ENCODE measurements at places on chromosomes 3 and 15. TPM values are rescaled to one million over a fixed set of nuclear protein-coding genes. Genes with fewer than 3 reads are reported as not detected.

ISL2 gene
- 0.32 TPM for total RNA-seq

GRCh38 chr3:128875556-128876120, 3.8 kb upstream of the ACAD9 start:
- H3K36me3 ChIP-seq: no peaks in the 10 kb centered on the region
- DNase-seq: peak; percentile 78
- peaks cover 14% of the 10 kb centered on the region for H3K4me1 ChIP-seq
- H3K4me3 ChIP-seq: no peak overlapping the region

GPR156 gene
- 0.13 TPM for total RNA-seq

GRCh38 chr3:15932348-15933300, 134.8 kb upstream of the ANKRD28 start:
- no peak overlapping the region for H3K27ac ChIP-seq
- H3K4me1 ChIP-seq: no peaks in the 10 kb centered on the region
- DNase-seq: no peak
- H3K4me3 ChIP-seq: no peak overlapping the region
- H3K36me3 ChIP-seq: no peaks in the 10 kb centered on the region

- DNase-seq: peak; percentile 87
- peaks cover 37% of the 10 kb centered on the region for H3K27me3 ChIP-seq
- H3K4me1 ChIP-seq: no peaks in the 10 kb centered on the region
- H3K4me3 ChIP-seq: peak overlapping the region; percentile 30
- no peak overlapping the region for H3K27ac ChIP-seq
- H3K36me3 ChIP-seq: no peaks in the 10 kb centered on the region
Observed at GRCh38 chr3:117997201-117998049, 1037.2 kb downstream of the IGSF11 start.

SPRED1 gene
- total RNA-seq: 15.1 TPM

DNA sequence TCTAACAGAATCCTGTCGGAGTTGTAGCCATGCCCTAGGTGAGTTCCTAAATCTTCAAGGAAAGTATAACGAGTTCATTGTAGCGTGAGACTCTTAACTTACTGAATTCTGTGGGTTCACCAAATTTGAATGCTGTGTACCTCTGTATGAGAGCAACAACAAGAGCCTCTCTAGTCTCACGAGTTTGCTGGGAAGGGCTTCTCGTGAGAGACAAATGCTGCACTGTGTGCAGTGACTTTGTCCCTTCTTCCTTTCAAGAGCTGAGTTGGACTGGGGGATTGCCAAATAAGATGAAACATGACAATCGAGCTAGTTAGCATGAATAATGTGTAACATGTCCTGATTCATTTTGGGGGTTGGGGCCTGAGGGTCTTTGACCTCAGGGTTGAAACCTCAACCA, 32.2 kb downstream of the KAT2B start:
- no peaks in the 10 kb centered on the region for H3K27me3 ChIP-seq
- no peak for DNase-seq
- no peak overlapping the region for H3K27ac ChIP-seq
- H3K4me3 ChIP-seq: no peak overlapping the region
- H3K4me1 ChIP-seq: no peaks in the 10 kb centered on the region

FAM107A gene
- 29.8 TPM for total RNA-seq

CCR2 gene
- 26.7 TPM for total RNA-seq

EXD1 gene
- total RNA-seq: not detected

- no peak overlapping the region for H3K4me3 ChIP-seq
- no peak for DNase-seq
- H3K27me3 ChIP-seq: no peaks in the 10 kb centered on the region
- H3K4me1 ChIP-seq: no peaks in the 10 kb centered on the region
- no peaks in the 10 kb centered on the region for H3K36me3 ChIP-seq
- H3K27ac ChIP-seq: no peak overlapping the region
Observed at GRCh38 chr3:71994203-71994602, 209.3 kb upstream of the PROK2 start.

- H3K4me1 ChIP-seq: peaks cover 22% of the 10 kb centered on the region
- no peaks in the 10 kb centered on the region for H3K27me3 ChIP-seq
- no peak overlapping the region for H3K4me3 ChIP-seq
- DNase-seq: no peak
- no peak overlapping the region for H3K27ac ChIP-seq
Observed at GRCh38 chr3:42796332-42796885, 7.9 kb downstream of the HIGD1A start.

SAXO2 gene
- 2.6 TPM for total RNA-seq

ZNF80 gene
- total RNA-seq: 0.54 TPM

TMCO5A gene
- total RNA-seq: not detected

DNA sequence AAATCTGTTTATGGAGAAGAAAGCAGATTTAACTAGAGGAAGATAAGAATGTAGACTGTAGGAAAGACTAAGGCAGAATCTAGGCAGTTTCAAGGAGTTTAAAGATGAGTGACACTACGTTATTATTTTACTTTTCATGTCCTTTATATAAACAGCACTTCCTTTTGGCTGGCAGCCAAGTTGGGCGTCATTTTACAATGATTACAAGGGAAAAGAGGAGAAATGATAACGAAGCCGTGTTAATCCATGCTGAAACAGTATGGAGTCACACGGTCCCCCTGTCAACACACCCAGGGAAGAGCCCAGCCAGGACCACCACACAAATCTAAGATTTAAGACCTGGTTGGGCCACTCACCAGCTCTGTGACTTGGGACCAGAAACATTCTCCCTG, 83.7 kb upstream of the NEO1 start:
- H3K27me3 ChIP-seq: no peaks in the 10 kb centered on the region
- no peak overlapping the region for H3K4me3 ChIP-seq
- DNase-seq: no peak
- no peaks in the 10 kb centered on the region for H3K36me3 ChIP-seq
- H3K4me1 ChIP-seq: peaks cover 4% of the 10 kb centered on the region

DNA sequence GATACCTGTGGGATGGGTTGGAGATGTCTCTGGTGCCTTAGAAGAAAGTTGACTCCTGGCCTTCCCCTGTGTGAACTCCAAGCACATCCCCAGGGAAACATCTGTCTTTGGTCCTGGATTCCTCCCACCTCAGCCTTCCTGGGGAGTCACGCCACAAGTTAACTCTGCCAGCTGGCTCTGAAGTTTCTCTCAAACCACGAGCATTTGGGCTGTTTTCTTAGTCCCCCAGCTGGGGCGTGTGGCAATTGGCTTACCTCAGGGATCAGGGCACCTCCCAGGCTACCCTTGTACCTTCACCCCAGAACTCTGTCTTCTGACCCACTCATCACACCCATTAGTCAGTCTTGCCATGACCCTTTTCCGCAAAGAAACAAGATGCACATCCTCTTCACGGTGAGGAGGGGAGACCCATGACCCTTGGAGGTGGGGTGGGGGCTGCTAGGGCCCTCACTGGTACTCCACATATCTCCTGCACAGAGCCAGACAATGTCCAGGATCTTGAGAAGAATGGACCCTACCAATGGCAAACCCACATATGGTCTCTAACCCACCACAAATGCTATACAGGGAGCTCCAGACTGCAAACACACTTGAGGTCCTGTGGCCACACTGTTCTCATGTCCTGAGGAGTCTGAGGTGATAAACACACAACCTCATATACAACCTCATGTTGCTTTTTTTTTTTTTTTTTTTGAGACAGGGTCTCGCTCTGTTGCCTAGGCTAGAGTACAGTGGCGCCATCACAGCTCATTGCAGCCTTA, 3.9 kb downstream of the NEIL1 start:
- peak overlapping the region; percentile 91 for H3K4me3 ChIP-seq
- peaks cover 8% of the 10 kb centered on the region for H3K36me3 ChIP-seq
- H3K27me3 ChIP-seq: no peaks in the 10 kb centered on the region

DNA sequence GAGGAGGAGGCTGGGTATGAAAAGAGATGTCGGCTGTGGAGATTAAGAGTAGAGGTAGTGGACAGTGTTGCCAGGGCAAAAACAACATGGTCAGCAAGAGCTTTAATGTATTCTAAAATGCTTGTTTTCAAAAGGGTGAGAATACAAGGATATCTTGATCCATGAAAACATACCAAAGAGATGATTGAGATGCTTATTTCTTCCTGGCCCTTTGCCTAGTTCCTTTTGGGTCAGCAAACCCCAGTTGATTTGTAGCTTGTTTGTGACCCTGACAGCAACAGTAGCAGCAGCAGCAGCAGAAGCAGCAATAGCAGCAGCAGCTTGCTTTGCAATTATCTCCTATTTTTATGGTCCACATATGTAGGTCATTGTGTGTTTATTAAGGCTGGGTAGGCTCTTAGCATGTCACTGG, 337.3 kb downstream of the LPP start:
- H3K36me3 ChIP-seq: peaks cover 28% of the 10 kb centered on the region
- H3K4me1 ChIP-seq: peaks cover 14% of the 10 kb centered on the region

OR5K2 gene
- not detected for total RNA-seq

GRCh38 chr15:72220687-72221086, 10.3 kb downstream of the PKM start:
- no peak overlapping the region for H3K27ac ChIP-seq
- H3K27me3 ChIP-seq: no peaks in the 10 kb centered on the region
- peaks cover 69% of the 10 kb centered on the region for H3K36me3 ChIP-seq
- peaks cover 48% of the 10 kb centered on the region for H3K4me1 ChIP-seq
- H3K4me3 ChIP-seq: no peak overlapping the region

DNA sequence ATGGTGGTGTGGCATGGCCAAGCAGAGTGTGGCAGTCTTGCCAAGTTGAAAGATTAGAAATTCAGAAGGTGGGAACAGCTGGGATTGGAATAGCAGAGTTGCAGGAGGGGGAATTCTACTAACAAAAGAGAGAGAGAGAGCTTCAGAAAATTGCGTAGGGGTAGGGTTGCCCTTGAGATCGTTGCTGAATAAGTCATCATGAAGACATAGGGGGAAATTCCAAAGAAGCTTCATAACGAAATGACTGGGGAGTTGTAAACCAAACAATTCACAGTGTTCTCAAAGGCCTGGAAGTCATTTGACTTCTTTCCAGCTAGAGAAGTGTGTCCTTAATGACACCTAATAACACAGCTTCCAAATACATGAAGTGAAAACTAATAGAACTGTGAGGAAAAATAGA, 26.3 kb upstream of the TIPARP start:
- DNase-seq: no peak
- no peaks in the 10 kb centered on the region for H3K36me3 ChIP-seq
- no peak overlapping the region for H3K27ac ChIP-seq
- H3K27me3 ChIP-seq: no peaks in the 10 kb centered on the region

CXCR6 gene
- 35.3 TPM for total RNA-seq

DNA sequence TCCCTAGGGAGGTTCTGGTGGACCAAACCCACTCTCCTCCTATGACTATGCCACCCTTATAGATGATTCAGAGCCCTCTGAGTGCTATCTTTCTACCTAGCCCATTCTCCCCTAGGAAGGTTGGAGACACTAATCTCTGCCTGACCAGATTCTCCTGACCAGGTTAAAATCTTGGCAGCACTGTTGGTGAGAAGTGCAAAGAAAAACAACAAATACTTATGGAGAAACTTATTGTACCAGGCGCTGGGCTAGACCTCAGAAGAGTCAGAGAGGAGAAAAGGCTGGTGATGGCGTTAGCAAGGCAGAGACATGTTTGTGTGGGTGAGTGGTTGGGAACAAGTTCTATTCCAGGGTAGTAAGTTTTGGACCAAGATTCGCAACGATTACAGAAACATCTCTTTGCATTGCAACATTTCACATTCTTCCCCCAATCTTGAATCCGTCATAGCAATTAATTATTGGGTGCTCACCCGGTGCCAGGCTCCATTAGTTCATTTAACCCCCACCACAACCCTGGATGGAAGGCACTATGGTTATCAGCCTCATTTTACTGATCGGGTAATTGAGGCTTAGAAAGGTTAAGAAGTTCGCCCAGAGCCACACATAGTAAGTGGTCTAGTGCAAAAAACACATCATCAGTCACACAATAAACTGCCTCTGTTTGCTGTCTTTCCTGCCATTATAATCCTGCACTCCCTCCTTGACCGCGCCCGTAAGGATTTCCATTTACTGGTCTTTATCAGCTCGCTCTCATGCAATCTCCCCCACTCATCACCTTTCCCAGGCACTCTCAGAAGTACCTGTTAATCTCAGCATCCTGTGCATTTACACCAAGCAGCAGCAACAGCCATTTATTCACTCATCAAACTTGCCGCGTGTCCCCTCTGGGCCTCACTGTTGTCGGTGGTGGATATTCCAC, 655 bp upstream of the TSPAN3 start:
- peak overlapping the region; percentile 93 for H3K27ac ChIP-seq
- H3K36me3 ChIP-seq: no peaks in the 10 kb centered on the region
- H3K4me1 ChIP-seq: peaks cover 46% of the 10 kb centered on the region
- H3K27me3 ChIP-seq: no peaks in the 10 kb centered on the region
- DNase-seq: no peak

CEP152 gene
- total RNA-seq: 7.7 TPM

GALNT15 gene
- 62.8 TPM for total RNA-seq

DNA sequence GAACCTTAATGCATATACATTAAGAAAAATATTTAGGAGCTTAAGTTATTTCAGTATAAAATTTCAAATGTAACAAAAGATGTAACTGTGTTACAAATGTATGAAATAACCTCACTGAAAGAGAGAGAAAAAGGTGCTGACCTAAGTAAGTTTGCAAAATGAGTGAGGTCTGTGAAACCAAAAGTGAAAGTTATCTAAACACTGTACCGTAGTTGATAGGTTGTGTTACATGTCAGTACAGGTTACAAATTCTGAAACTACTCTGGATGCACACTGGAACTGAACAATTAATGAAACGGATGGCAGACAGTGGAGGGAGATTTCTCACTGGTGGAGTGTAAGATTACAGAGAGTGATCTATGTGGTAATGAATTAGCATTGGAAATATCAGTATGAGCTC, 420.7 kb downstream of the ZNF385D start:
- no peak for DNase-seq
- peak overlapping the region; percentile 44 for H3K4me3 ChIP-seq
- H3K27ac ChIP-seq: no peak overlapping the region
- no peaks in the 10 kb centered on the region for H3K36me3 ChIP-seq
- no peaks in the 10 kb centered on the region for H3K27me3 ChIP-seq

- peaks cover 14% of the 10 kb centered on the region for H3K4me1 ChIP-seq
- peaks cover 40% of the 10 kb centered on the region for H3K36me3 ChIP-seq
Observed at GRCh38 chr3:184337399-184337714, at the start of gene FAM131A. Gene FAM131A, plus strand, starts transcription at chr3:184337600. Its CDS starts 31 bp downstream, at chr3:184337631.

DNA sequence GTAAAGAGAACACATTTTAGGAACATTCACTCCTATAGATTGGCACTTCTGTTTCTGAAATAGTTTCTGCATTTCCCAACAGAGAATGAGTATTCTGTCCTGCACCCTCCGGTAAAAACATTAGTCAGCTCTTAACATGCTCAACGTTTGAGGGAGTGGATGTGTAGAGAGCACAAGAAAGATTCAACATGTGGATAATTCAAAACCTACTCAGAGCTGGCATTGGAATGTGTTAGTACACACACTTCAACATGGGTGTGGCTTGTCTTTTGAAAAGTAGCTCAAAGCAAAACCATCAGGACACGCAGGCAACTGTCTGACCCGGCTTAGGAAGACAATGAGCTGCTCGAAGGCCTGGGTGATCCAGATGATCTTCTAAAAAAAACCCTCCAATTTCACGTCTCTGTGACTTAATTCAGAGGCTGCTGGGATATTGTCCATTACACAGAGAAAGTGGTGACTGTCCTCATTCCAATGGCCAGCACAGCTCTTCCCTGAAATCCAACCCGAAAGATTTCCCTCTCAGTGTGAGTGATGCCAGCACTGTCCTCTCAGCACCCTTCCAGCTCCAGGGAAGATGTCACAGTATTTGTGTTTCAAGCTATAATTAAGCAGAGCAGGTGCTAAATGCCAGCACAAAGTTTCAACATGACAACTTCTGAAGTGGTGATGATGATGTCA, 18.1 kb downstream of the FBN1 start:
- peaks cover 5% of the 10 kb centered on the region for H3K4me1 ChIP-seq
- no peak overlapping the region for H3K4me3 ChIP-seq
- no peaks in the 10 kb centered on the region for H3K27me3 ChIP-seq
- H3K27ac ChIP-seq: no peak overlapping the region
- no peak for DNase-seq

FGD5 gene
- 63.4 TPM for total RNA-seq
